ENCODE measurements at places on chromosomes 6 and 20.
A peak's percentile ranks its signal among the peaks of the same experiment; 100 is the strongest.

DNA sequence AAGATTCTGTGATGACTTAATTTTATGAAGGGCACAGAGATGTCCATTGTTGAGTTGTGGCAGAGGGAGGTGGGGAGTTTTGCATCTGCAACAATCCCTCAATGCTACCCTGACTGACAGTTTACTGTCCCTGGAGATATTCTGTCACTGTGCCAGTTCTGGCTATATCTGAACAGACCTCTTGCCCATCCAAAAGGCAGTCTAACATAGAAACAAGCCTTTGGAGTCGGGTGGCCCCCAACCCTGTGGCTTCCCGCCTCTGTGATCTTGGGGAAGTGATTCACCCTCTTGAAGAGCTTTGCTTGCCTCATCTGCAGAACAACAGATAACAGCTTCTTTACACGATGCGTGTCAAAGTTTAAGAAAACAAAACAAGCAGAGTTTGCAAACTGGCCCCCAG lies 3.8 kb upstream of the E2F1 start:
- no peak for DNase-seq

GRCh38 chr6:36660771-36661471 lies 17.6 kb upstream of the CDKN1A start:
- no peak for DNase-seq

DNA sequence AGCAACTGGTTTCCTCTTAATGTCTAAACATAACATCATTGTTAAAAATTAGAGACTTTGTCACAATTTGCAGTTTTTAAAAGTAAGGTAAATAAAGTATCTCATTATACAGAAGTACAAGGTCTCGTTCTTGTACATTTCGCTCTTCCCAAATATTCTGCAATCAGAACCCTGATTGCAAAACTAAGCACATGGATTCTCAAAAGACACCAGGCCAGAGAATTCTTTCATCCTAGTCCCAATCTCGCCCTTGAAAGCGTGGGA lies 355 bp upstream of the AKAP7 start:
- DNase-seq: no peak

- no peak for DNase-seq
Observed at GRCh38 chr20:63054681-63055240, 48.0 kb upstream of the BHLHE23 start.

DNA sequence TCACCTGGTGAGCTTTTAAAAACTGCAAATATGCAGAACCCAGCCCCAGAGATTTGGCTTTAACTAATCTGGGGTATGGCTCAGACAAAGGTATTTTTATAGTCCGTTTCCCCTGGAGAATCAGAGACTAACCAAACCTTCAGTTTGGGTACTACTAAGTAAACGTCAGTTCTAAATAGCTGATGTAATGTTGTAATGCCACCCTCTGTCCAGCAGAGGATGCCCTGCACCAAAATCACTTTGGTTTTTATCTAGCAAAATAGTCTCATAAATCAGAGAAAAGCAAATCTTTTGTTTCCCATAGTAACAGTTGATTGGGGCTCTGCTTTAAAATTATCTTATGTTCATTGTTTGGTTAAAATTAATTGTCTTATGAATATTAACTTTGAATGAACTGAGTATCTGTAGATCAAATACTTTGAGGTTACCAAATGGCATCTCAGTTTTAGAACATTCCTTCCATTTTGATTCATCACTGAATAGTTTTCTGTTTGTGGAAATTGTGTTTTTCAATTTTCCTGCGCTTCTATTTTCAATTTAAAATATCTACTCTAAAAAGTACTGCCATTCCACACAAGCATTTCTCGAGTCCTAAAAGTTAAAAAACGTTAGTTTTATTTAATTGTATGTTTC lies 278.3 kb upstream of the PLCB4 start:
- DNase-seq: peak; percentile 30

GRCh38 chr6:150883521-150883920 lies 18.0 kb downstream of the MTHFD1L start:
- no peak for DNase-seq

DNA sequence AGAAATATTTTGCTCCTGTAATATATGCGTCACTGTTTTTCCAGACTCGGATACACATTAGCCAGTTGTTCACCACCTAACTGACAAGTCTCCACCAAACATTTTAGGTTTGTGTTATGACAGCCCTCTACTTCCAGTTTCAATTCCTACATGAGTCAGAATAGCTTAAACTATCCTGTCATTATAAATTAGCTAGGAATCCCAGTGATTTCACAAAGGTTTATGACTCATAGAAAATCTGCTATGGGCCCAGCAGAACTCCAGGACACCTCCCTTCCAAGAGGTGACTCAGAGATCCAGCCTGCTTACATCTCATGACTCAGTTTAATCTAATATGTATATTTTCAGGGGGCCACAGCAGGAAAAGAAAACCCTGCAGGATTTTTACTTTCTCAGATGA lies 17.4 kb upstream of the PLCB4 start:
- DNase-seq: peak; percentile 91

DNA sequence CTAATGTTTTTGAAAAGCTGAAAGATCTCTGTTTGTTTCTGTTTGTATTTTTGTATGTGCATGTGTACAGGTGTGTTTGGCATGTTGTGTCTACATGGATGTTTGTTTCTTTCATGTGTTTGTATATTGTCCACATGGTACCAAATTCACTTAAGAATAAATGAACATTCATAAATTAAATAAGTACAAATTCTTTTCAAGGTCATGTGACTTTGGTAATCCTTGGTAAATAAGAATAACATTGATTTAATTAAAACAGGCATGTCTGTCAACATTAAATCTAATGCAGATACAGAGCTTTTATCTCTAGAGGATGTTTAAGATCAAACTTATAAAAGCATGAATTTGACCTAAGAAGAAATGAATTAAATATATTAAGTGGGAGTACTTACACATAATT lies 219.8 kb upstream of the EPHA7 start:
- no peak for DNase-seq

- DNase-seq: peak; percentile 70
Observed at GRCh38 chr20:50475681-50476292, 34.4 kb upstream of the PTPN1 start.

DNA sequence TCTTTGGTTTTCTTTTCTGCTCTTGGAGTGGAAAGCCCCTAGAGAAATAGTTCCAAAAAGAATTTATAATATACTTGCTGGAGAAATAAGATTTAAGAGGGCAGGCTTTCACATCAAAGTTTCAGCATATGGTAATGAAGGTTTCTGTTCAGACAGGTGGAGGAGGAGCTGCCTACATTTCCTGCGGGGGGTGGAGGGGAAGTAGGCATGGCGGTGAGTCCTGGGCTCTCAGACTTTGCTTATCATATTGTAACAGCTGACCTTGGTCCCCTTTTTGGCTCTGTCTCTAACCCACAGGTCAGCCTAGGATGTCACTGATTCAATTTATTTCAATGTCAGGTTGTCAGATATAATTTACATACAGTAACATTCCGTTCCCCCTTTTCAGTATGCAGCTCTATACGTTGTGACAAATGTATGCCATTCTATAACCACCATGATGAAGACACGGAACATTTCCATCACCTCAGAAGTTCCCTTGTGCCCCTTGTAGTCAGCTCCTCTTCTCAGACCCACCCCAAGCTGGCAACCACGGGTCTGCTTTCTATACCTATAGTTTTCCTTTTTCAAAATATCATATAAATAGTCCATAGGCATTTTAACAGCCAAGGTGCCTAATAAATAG lies 77.6 kb upstream of the GGTLC1 start:
- no peak for DNase-seq

- DNase-seq: no peak
Observed at GRCh38 chr20:11808841-11809240, 108.9 kb upstream of the BTBD3 start.

DNA sequence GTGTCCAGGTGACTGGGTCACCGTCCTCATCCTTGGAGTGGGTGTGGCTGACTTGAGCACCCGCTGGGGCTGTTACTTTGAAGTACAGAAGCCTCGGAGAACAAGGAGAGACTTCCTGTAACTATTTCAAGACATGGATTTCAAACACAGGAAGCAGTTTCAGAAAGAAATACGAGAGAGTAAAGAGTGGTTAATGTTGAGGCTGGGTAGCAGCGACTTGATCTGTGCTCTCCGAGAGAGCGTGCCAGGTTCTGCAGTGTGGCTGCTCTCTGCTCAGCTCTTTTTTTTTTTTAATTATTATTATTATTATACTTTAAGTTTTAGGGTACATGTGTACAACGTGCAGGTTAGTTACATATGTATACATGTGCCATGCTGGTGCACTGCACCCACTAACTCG lies 17.5 kb upstream of the EFCAB8 start:
- no peak for DNase-seq

GRCh38 chr6:126608681-126609080 lies 268.8 kb downstream of the CENPW start:
- DNase-seq: no peak

GRCh38 chr20:667351-668034 lies 8.1 kb downstream of the SCRT2 start:
- peak; percentile 47 for DNase-seq
